ENCODE measurements at places on chromosomes 12 and 14. TPM values are rescaled to one million over a fixed set of nuclear protein-coding genes. Genes with fewer than 3 reads are reported as not detected.

Gene PPP4R4
- total RNA-seq, result 0.52 TPM

Gene SLC8A3
- total RNA-seq, result 13.0 TPM

Gene EAPP
- total RNA-seq, result 43.3 TPM

Gene EFCAB11
- 7.3 TPM for total RNA-seq

Gene GLIPR1L2
- total RNA-seq, result not detected

Gene LMNTD1
- 0.52 TPM for total RNA-seq

Gene GUCY2C
- total RNA-seq, result not detected

Gene TAS2R20
- 6.3 TPM for total RNA-seq

Gene ZNF140
- 21.4 TPM for total RNA-seq

Gene CSRNP2
- total RNA-seq, result 11.5 TPM

Gene ULK1
- 5.7 TPM for total RNA-seq

Gene HCFC2
- 32.9 TPM for total RNA-seq

Gene GLT8D2
- total RNA-seq, result 36.5 TPM

Gene CEBPE
- under 0.01 TPM for total RNA-seq

Gene KRT8
- 1.6 TPM for total RNA-seq

Gene PPP1R3E
- 2.6 TPM for total RNA-seq

Gene SMCO2
- not detected for total RNA-seq

Gene BAZ1A
- total RNA-seq, result 19.3 TPM

Gene KRT83
- not detected for total RNA-seq

Gene PMCH
- total RNA-seq, result not detected

Gene SPRING1
- total RNA-seq, result 6.3 TPM

Gene SYT1
- total RNA-seq, result 2.1 TPM

Gene CNIH1
- 30.8 TPM for total RNA-seq

Gene MIP
- not detected for total RNA-seq

Gene BCL11B
- 1.0 TPM for total RNA-seq

Gene TAS2R9
- 0.52 TPM for total RNA-seq

Gene OVCH1
- total RNA-seq, result under 0.01 TPM

Gene C14orf180
- total RNA-seq, result 3.7 TPM

Gene CIT
- 6.8 TPM for total RNA-seq

Gene PRR4
- 2.6 TPM for total RNA-seq

Gene SPTB
- 312 TPM for total RNA-seq

Gene MYH6
- 2.1 TPM for total RNA-seq

Gene GMPR2
- total RNA-seq, result 49.6 TPM

Gene GARIN6
- total RNA-seq, result not detected

Gene CLEC9A
- not detected for total RNA-seq

Gene PLEKHG7
- 0.52 TPM for total RNA-seq

Gene AKAP5
- total RNA-seq, result 0.52 TPM

Gene SELPLG
- total RNA-seq, result 3.7 TPM

Gene KRT78
- not detected for total RNA-seq

Gene ART4
- not detected for total RNA-seq

Gene ACOT6
- not detected for total RNA-seq

Gene ZNF385A
- total RNA-seq, result 3.7 TPM

Gene PRMT5
- total RNA-seq, result 60.0 TPM

Gene FAR2
- 12.5 TPM for total RNA-seq

Gene NGB
- total RNA-seq, result not detected

Gene B3GNT4
- not detected for total RNA-seq

Gene KIF5A
- under 0.01 TPM for total RNA-seq

Gene C1QL4
- not detected for total RNA-seq

Gene SERPINA12
- not detected for total RNA-seq

Gene MDGA2
- total RNA-seq, result 2.1 TPM

Gene SLC25A47
- 0.52 TPM for total RNA-seq

Gene PTPN6
- 7.8 TPM for total RNA-seq

Gene NRL
- 2.1 TPM for total RNA-seq

Gene C12orf42
- 1.0 TPM for total RNA-seq

Gene LRRC9
- not detected for total RNA-seq

Gene DPY19L2
- 12.5 TPM for total RNA-seq

Gene CCDC38
- not detected for total RNA-seq

Gene CISTR
- total RNA-seq, result not detected

Gene IFNG
- total RNA-seq, result not detected

Data from skeletal muscle tissue (tissue), 5 donors.